ENCODE measurements at places on chromosomes 6 and 20. TPM values are rescaled to one million over a fixed set of nuclear protein-coding genes. Genes with fewer than 3 reads are reported as not detected.
A peak's percentile ranks its signal among the peaks of the same experiment; 100 is the strongest.

- peak; percentile 27 for DNase-seq
These were observed 25.7 kb downstream of the MYCT1 start for GRCh38 chr6:152723398-152723797.

DNA sequence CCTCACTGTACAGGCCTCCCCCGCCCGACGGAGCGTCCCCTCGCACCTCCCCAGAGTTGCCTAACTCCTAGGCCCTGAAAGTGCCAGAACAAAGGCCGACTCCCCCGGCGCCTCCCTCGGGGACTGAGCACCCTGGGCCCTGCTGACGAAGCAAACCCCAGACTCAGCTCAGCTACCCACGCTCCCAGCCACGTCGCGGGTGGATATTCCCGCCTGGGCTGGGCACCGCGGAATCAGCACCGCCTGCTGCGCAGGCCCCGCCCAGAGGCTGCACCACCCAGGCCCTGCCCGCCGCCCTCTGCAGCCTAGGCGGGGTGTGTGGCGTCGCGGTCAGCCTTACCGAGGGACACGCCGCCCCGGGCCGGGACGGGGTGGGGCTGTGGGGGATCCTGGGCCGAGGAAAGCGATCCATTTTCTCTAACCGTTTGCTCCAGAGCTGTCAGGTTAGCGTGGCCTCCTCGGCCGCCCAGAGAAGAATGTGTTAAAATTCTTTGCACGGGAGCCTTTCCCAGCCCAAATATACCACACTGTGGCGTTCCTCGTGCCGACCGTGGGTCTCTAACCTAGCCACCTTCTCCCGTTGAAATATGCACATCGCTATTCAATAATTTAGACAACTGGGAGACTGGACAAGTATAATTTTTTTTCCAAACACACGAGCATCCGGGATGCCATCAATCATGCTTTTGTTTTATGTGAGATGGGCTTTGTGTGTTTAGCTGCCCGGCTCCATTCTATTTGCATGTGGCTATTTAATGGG is 31.4 kb downstream of the TFAP2A start:
- no peak for DNase-seq

MYL9 gene
- 90.4 TPM for total RNA-seq

PSORS1C2 gene
- total RNA-seq: not detected

- DNase-seq: no peak
These were observed 862.6 kb upstream of the MAN1A1 start for GRCh38 chr6:120211955-120212792.

- no peak for DNase-seq
These were observed 6.9 kb downstream of the TP53INP2 start for GRCh38 chr20:34710861-34711574.

GRCh38 chr6:121630716-121631115 is 195.3 kb downstream of the GJA1 start:
- peak; percentile 80 for DNase-seq

DNA sequence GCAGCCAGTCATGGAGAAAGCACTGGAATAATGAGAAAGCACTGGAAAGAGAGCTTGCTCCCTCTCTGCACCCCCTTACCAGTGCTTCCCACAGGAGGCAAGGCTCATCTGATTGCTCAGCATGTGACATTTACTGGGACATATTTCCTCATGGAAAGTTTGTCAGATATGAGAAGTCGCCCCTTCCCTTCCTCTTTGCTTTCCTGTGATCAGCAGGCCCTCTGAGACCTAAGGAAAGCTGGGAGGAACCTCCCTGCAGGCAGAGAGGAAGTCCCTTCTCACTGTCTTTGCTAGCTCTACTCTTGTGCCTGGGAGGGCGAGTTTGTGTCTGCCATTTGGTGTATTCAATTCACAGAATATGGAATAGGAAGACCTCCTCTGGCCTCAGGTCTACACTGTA is 283.8 kb downstream of the ALDH8A1 start:
- no peak for DNase-seq

DNA sequence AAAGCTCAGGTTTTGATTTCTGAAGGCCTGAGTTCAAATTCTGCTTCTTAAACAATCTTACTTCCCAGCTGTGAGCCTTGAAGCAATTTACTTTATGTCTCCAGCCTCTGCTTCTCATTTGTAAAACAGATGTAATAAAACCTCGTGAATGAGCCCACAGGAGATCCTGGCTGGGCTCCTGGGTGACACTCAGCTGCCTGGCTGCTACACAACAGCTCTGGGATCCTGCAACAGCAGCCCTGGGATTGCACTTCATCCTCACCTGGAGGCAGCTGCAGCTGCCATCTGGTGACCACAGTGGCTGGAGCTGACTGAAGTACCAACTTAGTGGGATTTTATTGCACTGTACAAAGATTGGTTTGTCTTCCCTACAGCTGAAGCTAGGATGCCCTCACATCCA is 98.6 kb downstream of the NDUFAF5 start:
- no peak for DNase-seq

DNA sequence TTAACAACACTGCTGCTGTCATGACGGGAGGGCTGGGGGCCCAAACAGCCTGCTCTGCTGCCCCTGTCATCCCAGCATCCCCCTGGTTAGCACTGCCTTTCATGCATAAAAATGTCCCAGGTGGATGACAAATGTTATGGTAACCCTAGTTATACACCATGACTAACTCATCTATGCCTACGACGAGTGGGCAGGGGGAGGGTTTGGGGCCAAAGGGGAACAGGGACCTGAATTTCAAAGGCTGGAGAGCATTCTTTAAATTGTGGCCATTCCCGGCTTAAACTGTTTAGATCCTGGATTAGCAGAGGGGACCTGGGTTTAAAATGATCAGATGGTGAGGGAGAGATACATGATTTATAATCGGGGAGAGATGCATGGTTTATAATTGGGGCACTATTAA is 24.4 kb downstream of the GNAS-AS1 start:
- no peak for DNase-seq

DNA sequence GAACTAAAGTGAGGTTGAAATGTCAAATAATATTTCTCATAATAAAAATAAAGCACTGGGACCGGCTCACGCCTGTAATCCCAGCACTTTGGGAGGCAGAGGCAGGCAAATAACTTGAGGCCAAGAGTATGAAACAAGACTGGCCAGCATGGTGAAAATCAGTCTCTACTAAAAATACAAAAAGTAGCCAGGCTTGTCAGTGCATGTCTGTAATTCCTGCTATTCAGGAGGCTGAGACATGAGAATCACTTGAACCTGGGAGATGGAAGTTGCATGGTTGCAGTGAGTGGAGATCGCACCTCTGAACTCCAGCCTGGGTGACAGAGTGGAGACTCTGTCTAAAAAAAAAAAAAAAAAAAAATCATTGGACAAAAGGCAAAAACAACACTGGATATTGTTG is 38.4 kb upstream of the RSPO3 start:
- DNase-seq: no peak

DNA sequence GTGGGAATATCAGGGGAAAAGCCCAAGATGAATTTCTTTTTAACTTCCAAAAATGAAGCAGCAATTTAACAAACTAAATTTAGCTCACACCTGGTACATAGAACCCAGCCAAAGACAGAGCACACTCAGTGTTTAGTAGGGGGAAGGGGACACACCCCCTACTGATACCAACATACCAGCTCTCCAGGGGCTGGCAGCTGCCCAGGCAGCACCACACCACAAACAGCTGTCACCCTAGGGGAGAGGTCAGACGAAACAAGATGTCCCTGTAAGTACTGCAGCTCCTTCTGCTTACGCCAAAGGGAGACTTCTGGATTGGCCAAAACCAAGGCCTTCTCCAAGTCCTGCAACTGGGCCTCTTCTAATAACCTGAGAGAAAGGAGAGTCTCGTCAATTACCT is 26.0 kb downstream of the MDN1 start:
- DNase-seq: no peak

DNA sequence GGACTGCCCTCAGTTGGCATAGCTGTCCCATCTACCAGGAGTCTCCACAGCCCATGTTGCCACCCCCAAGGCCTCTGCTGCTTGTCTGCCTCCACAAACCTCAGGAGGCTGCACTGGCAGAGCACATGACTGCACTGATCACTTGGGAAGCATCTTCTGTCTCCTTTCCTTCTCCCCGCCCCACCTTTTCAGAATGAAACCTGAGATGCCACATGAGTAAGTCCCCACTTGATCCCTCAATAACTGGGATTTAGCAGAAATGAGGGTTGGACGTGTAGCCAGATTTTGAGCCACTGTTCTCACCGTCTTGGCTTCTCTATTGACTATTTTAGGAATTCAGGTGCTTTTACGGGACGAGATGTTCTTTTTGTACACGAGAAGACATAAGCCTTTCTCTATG is 328.4 kb downstream of the CDC5L start:
- DNase-seq: no peak

GRCh38 chr6:11432091-11432490 is 105.5 kb upstream of the TMEM170B start:
- no peak for DNase-seq

EFCAB8 gene
- total RNA-seq: 0.60 TPM

GRCh38 chr6:166619912-166620311 is 7.1 kb downstream of the RPS6KA2 start:
- DNase-seq: peak; percentile 54

DNA sequence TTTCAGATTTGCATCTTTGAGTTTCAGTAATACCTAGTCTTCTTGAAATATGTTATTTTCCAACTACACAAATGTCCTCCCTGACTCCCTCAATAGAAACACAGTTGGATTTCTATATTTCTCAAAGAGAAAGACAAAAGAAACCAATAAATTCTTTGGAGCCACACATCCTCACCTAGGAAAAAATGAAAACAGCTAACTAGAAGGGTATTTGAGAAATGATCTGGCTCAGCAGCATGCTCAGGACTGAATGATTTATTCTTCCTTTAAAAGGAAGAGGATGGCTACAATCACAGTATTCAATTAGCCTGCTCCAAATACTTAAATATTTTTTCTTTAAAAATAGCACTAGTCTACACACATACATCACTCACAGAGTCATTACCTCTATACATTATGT is 196.4 kb upstream of the TENT5A start:
- no peak for DNase-seq

IBTK gene
- 29.5 TPM for total RNA-seq

DNA sequence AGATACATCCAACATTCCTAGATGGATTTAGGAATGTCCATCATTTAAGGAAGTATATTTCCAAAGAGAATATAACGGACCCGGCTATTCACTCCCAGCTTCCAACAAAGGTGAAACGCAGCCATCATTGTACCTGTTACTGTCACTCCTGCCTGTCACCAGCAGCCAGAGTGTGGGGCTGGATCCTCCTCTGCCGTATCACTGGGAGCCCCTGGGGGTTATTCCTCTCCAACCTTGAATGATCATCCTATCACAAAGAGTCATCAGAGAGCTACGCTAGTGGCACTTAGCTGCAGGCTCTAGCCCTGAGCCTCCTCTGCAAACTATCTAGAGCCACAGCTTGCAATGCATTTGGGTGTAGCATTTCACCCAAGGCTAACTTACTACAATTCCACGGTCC is 73.6 kb upstream of the NHSL1 start:
- DNase-seq: no peak

- no peak for DNase-seq
These were observed at the start of gene APOBEC2 for GRCh38 chr6:41053041-41053440. TSS of gene APOBEC2 (plus strand) at chr6:41053202. CDS start at chr6:41053348, 146 bp downstream.

DNA sequence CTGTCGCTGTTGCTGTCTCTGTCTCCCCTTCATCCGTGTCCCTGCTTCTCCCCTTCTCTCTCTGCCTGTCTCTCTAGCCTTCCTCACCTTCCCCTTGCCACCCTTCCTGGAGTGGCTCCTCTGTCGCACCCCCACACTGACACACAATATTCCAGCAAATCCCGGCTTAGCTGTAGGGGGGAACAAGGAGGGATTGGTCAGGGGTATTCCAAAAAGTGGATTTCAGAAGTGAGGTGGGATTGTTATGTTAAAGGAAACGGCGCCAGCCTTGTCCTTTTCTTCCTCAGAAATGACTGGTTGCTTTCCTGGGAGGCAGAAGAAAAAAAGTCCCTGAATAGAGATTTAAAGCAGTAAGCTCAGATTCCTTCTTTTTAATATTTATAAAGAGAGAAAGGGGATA is 76.3 kb upstream of the SIRPA start:
- DNase-seq: no peak

DNA sequence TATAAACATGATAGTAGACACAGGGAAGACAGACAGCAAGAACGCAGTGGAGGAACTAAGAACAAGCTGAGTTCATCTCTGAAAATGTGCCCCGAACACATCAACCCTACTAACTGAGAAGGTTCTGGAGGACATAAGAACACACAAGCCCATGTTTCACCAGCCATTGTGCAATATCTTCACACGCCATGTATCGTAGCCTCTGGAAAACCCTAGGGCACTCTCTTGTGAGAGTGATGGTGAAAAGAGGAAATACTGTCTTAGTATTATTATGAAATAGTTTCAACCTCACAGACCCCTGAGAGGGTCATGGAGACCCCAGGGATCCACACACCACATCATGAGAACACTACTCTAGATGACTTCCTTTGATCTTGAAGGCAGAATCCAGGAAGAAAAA is 26.1 kb upstream of the FOXF2 start:
- DNase-seq: no peak

SLC22A16 gene
- not detected for total RNA-seq

GRCh38 chr20:41047975-41048305 is 19.3 kb downstream of the TOP1 start:
- DNase-seq: no peak

GRCh38 chr20:34532756-34533155 is 16.5 kb downstream of the DYNLRB1 start:
- DNase-seq: no peak

- DNase-seq: no peak
These were observed 77.3 kb downstream of the CDH26 start for GRCh38 chr20:60035486-60035885.

DNA sequence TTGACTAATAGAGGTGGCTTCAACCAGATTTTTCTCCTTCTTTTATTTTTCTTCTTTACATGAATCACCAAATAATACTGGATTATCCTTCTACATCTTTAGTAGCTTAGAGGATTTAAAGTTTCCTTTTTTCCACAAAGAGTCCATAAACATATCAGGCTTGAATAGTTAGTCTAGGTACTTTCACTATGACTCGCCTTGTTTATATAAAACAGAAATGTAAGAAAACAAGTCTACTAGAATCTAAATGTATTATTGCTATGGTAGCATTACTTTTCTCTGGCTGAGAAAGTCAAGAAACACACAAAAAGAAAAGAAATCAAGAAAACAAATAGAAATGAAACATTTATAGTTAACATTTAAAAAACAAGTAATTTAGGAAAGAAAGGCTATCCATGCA is 215.2 kb downstream of the PTPRK start:
- peak; percentile 44 for DNase-seq

DNA sequence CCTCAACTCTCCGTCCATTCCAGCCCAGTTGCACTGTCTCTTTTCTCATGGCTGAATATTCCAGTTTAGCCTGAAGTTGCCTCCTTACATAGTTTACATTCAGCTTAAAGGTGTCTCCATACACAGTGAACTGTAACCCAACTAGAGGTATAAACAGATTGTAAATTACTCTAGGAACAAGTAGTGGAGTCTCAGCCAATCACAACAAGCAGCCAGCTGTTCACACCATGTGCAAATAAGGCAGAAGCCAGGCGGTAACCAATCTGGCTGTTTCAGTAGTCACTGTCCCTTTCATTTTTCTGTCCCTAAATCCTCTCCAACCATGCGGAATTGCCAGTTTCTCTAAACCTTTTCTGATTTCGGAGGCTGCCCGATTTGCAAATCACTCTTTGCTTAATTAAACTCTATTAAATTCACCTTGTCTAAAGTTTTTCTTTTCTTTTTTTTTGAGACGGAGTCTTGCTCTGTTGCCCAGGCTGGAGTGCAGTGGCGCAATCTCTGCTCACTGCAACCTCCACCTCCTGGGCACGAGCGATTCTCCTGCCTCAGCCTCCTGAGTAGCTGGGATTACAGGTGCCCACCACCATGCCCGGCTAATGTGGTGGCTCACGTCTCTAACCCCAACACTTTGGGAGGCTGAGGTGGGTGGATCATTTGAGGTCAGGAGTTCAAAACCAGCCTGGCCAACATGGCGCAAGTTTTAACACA is 37.6 kb upstream of the GFOD1 start:
- DNase-seq: peak; percentile 15

GRCh38 chr20:62068997-62069396 is 3.3 kb upstream of the TAF4 start:
- no peak for DNase-seq

Data from endothelial cell of umbilical vein (primary cell).